AG09309 (cell line): ENCODE measurements at places on chromosomes 3 and 15.

- DNase-seq = no peak
Measured at GRCh38 chr15:39835550-39835949, 52.9 kb upstream of the FSIP1 start.

- DNase-seq = no peak
Measured at GRCh38 chr3:9193633-9194195, 55.7 kb downstream of the SRGAP3 start.

- DNase-seq = no peak
Measured at GRCh38 chr15:45734260-45734711, 99.5 kb downstream of the SQOR start.

DNA sequence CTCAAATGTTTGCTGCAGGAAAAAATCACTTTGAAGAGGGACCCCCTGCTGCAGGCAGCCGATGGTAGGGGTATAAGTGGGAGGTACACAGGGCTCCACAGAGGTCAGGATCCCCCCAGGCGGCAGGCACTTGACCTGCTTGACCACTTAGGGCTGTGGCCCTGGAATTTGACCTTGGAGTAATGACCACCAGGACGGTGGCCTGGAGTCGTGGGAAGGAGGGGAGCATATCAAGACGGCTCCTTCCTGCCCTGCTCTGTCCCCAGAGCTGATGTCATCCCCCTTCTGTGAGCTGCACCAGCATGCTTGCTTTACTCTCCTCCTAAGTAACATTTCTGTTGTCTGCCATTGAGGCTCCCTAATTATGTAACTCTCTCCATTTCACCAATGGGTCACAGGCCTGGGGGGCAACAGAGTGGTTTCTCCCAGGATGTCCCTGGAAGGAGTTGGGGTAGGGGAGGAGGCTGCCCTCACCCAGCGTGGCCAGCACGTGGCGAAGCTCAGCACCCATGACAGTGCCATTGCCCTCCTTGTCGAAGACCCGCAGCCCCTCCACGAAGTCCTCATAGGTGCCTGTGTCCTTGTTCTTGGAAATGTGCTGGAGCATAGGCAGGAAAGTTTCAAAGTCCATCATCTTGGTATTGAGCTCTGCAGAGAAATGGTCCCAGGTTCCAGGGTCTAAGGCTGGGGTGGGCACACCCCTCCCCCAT is 4.1 kb downstream of the MYL3 start:
- no peak for DNase-seq

GRCh38 chr15:90684281-90684680 is 32.9 kb upstream of the BLM start:
- no peak for DNase-seq
